ENCODE measurements at places on chromosomes 4 and X. TPM values are rescaled to one million over a fixed set of nuclear protein-coding genes. Genes with fewer than 3 reads are reported as not detected.

DNA sequence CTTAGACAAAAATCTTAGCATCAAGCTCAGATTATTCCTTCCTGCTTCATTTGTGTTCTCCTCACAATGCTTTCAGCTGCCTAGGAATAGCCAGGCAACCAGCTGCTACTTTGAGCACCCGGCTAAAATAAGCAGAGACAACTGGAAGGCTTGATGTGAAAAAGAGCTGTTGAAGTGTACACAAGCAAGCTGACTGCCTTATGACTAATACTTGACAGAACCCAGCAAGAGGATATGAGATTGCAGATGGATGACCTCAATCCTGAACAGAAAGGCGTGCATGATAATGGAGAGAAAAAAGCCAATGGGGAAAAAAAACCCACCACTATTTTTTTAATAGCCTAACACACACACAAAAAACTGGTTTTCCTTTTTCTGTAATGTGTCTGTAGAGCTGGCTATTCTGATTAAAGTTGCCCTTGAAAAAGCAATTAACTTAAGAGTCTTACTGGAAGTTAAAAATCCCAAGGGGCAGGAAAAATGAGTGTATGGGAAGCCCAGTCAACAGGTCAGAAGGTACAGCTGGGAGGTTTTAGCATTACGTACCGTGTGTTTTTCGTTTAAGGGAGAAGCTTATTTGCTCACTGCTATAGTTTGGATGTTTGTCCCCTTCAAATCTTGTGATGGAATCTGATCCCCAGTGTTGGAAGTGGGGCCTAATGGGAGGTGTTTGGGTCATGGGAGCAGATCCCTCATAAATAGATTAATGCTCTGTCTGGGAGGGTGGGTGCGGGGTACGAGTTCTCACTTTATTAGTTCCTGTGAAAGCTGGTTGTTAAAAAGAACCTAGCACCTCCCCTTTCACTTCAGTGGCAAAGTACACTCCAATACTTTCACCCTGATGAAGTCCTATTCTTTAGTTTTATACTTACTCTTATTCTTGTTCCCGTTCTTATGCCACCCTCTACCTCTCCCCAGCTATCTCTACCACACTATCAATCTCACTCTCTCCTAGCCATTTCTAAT lies 37.1 kb upstream of the HERC6 start:
- no peak for DNase-seq

- no peak for DNase-seq
Measured at GRCh38 chr4:118112117-118113046, 78.1 kb downstream of the NDST3 start.

PTCHD1 gene
- total RNA-seq: not detected

DNA sequence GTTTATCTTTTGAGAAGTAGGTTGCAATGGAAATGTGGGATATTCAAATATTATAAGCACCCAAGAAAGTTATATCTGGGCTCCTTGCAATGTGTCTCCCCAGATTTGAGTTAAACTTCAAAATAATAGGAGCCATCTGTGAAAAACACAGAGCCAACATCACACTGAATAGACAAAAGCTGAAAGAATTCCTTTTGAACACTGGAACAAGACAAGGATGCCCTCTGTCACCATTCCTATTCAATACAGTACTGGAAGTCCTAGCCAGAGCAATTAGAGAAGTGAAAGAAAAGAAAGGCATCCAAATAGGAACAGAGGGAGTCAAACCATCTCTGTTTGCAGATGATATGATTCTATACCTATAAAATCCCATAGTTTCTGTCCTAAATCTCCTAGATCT lies 114.3 kb upstream of the IL1RAPL1 start:
- DNase-seq: no peak

STOX2 gene
- total RNA-seq: not detected

DNA sequence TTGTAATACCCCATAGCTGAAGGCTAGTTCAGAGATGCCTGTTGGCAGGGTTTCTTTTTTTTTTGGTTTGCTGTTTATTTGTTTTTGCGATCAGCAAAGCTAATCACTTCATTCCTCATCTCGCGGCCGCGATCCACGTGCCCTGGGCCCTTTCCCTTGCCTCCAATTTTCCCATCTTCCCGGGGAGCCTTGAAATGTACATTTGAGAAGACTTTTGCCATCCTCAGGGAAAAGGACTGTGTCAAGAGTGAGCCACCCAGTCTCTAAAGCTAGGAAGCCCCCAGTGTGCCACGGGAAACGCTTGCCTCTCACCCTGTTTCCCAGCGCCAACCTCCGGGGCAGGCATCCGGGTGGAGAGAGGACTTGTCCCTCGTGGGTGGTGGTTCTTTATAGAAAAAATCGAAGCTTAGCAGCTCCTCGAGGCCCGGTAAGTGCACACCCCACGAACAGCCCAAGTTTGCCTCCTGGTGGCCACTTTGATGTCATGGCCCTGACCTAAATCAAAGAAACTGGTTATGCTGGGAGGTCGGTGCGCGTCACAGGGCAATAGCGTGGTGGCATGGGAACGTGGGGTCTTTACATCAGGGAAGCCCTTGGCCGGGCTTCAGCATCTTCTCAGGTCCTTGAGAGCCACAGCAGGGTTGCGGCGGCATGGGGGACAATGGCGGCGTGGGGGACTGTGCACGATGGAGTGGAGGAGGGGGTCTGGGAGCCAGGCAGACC lies 42.0 kb downstream of the MAP7D3 start:
- peak; percentile 56 for DNase-seq
